ENCODE measurements at places on chromosomes 7 and 10.

DNA sequence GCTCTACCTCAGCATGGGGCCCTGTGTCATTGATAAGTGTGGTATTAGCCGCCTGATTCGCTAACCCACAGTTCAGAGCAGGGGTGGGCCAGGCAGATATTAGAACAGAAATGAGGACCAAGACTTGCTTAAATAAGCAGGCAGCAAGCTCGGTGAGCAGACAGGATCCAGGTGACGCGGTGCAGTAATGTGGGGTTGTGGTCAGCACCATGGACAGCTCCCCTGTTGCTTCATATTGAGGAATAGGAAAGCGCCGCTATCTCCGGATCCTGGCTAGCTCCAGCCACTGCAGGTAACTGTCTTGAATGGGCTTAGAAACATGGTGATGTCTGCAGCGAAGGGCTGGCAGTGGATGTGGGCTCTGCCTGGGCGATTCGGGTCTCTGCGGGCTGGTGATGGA is 51.3 kb upstream of the GPR26 start:
- no peak for DNase-seq

GRCh38 chr10:104894681-104895080 is 253.6 kb downstream of the SORCS3 start:
- no peak for DNase-seq

- no peak for DNase-seq
Observed at GRCh38 chr7:81725812-81726127, 44.1 kb downstream of the HGF start.

DNA sequence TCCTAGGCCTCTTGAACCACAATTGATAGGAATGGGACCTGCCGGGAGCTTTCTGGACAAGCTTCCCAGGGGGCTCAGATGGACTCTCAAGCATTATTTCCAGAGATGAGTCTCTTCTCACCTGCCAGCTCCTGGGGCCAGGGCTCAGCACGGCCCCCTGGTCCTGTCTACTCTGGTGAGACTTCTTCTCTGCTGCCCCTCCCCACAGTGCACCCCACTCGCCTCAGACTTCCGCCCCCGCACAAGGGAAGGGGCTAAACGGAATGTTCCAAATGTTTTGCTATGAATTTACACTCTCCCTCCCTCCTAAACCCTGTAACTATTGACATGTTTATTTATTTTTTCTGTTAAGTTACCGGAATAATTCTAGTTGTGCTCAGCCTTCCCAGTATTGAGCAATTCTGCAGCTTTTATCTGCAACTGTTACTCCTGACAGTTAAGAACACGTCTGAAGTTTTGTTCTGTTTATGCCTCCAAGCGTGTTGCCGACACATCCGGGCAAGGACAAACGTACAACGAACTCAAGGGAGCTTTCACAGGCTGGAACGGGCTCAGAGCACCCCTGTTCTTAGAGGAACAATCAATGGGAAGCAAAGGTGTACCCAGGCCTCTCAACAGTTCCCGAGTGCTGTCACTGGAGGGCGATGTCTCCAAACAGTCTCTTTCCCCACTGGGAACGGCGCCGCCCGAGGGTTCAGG is 55.2 kb downstream of the FHIP2A start:
- DNase-seq = no peak

DNA sequence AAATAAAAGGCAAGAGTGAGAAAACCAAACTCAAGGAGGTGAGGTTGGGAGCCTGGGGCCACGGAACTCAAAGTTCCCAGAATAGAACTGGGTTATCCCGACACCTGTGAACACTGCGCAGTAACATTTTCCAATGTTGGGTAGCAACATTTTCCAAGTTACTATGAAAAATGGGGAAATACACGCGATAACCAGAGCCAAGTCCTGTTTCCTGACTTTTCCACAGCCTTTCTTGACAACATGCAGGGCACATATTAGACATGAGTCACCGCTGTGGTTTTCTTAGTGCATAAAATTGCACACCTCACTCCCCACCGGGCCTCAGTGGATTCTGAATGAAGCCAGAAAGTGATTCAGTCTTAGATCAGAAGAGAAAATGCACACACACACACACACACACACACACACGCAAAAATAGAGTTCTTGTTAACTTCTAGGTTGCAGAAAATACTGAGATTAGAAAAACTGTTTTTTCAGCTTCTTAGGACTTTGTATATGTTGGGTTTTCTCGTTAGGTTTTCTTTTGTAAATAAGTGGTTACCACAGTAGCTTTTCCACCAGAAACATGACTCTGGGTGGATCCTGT is 70.0 kb downstream of the CAMK1D start:
- peak; percentile 20 for DNase-seq

GRCh38 chr7:78151229-78151628 is 352.7 kb downstream of the PHTF2 start:
- DNase-seq = no peak

- DNase-seq = no peak
Observed at GRCh38 chr7:115676080-115676479, 354.5 kb downstream of the TFEC start.
